HCEC 1CT (cell line): ENCODE measurements at places on chromosomes 7 and 10.

- DNase-seq, result no peak
Observed at GRCh38 chr7:94409200-94409948, 14.7 kb downstream of the COL1A2 start.

DNA sequence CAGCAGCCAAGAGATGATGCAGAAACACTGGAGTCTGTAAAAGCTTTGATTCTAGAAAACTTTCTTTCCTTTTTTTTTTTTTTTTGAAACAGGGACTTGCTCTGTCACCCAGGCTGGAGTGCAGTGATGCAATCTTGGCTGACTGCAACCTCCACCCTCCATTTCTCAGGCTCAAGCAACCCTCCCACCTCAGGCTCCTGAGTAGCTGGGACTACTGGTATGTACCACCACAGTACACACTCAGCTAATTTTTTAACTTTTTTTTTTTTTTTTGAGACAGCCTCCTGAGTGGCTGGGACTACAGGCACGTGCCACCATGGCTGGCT is 17.0 kb upstream of the BAG3 start:
- DNase-seq, result no peak

DNA sequence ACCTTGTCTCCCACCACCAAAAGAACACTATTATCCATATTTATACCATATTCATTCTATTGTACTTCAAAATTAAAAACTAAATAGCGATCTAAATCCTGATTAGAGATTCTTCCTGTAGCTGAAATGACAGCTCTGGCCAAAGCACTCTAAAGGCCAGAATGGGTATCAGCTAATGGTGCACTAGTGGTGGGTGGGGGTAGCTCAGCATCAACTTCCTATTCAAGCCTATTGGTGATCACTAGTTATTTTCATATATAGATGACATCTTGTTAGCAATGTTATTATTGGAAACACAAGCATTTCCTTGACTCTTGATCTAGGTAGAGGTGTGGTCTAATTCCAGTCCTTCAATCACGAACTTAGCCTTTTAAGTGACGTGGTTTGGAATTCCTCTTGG is 43.6 kb downstream of the TET1 start:
- DNase-seq, result no peak

DNA sequence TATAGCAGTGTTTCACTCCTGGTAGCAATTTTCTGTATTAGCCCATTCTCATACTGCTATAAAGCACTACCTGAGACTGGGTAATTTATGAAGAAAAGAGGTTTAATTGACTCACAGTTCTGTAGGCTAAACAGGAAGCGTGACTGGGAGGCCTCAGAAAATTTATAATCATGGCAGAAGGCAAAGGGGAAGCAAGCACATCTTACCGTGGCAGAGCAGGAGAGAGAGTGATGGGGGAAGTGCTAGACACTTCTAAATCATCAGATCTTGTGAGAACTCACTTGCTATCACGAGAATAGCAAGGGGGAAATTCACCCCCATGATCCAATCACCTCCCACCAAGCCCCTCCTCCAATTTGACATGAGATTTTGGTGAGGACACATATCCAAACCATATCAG is 131.6 kb upstream of the EFCAB10 start:
- no peak for DNase-seq

DNA sequence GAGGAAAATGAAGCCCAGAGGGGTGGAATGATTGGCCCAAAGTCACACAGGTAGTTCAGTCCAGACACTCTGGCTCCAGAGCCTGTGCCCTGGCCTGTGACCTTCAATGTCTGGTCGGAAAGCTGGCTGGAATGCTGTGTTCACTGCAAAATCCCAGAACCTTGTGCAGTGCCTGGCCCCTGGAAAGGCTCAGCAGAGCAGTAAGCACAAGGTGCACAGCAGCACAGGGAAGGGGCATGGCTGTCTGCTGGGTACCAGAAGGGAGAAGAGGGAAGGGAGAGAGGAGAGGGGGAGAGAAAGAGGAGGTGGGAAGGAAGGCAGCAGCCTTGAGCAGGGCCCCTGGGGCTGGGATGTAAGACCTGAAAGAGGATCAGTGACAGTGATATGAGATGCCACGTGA is 28.4 kb upstream of the C10orf71 start:
- DNase-seq, result no peak

DNA sequence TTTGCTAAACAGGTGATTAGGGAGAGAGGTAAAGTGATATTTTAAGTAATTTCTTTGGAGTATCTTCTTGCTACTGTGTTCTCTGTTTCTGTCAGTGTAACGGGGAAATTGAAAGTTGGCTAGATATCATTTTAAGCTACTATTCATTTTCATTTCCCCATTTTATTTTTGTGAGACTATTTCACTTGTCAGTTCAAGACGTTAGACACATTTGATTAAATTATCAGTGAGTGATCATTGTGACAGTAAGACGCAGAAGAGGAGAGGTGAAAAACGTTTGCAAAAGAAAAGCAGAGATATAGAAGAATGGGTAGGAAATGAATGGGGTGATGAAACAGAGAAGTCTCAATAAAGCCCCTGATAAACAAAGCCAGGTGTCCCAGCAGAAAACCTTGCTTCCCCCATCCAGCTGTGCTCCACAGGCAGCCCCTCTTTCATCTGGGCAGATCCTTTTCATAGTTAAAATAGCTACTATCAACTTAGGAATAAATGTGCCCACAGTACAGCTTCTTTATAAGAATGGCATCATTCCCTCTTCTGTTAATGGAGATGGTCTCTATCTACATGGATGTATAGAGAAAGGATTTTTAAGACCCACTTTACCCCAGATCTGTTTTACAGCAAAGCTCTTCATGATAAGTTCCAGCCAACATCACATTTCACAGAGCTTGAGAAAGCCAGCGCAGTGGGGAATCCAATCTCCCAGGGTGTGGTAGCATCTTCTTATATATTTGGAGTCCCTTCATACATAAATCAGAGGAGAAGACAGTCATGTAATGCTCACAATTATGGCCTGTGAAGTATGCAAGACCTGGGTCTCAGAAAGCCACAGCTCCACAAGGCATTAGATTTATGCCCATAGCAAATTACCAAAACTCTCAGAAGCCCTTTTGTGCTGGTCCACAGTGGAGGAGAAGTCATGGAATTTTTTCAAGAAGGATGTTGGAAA is 138.1 kb upstream of the ITGB1 start:
- no peak for DNase-seq

GRCh38 chr10:77710759-77711682 is 73.4 kb upstream of the KCNMA1 start:
- DNase-seq, result peak; percentile 51

GRCh38 chr7:107232568-107233090 is 63.8 kb downstream of the HBP1 start:
- DNase-seq, result peak; percentile 22

DNA sequence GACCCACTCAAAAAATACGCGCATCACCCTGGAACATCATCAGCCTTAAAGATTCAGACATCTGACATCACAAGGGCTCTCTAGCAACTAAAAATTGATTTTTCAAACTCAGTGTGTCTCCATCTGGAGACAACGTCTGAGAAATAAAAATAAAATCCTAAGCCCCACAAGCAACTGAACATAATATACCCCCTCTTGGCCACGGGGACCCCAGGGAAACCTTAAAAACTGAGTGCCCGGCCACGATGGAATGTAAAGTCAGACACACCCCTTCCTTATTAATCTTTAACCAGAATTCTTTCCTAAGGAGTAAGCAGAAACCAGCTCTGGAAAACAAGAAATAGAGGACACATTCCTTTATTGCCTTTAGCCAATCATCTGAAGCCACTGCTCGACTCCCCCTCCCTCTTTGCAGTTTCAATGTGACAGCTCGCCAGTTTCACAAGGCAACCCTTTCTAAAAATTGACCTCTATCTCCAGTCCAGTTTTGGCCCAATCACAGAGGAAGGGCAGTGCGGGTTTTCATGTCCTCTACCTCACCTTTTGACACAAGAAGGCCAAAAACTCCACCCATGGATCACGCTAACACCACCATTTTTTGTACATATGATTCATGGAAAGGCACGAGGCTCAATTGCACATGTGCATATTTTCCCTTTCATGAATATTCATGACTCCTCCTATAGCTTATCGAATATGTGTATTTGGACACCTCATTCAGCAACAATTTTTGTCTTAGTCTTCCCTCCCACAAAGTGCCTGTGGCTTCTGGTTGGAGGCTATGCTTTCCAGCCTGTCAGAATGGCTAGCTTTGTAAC is 24.2 kb downstream of the IFIT3 start:
- peak; percentile 100 for DNase-seq

- DNase-seq, result no peak
Observed at GRCh38 chr7:75921479-75921878, 6.5 kb downstream of the POR start.

- no peak for DNase-seq
Observed at GRCh38 chr10:48247680-48248079, 26.8 kb downstream of the FRMPD2 start.

DNA sequence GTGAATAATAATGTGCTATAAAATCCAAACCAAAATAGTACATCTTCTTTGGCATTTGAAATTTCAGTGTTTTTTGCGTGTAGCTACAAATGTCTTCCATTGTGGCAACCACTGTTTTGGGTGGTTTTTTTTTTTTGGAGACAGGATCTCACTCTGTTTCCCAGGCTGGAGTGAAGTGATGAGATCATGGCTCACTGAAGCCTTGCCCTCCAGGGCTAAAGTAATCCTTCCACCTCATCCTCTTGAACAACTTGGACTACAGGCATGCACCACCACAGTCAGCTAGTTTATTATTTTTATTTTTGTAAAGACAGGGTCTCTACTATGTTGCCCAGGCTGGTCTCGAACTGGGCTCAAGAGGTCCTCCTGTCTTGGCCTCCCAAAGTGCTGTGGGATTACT is 455.1 kb downstream of the AUTS2 start:
- no peak for DNase-seq

GRCh38 chr10:14403359-14403758 is 72.6 kb upstream of the FRMD4A start:
- no peak for DNase-seq

DNA sequence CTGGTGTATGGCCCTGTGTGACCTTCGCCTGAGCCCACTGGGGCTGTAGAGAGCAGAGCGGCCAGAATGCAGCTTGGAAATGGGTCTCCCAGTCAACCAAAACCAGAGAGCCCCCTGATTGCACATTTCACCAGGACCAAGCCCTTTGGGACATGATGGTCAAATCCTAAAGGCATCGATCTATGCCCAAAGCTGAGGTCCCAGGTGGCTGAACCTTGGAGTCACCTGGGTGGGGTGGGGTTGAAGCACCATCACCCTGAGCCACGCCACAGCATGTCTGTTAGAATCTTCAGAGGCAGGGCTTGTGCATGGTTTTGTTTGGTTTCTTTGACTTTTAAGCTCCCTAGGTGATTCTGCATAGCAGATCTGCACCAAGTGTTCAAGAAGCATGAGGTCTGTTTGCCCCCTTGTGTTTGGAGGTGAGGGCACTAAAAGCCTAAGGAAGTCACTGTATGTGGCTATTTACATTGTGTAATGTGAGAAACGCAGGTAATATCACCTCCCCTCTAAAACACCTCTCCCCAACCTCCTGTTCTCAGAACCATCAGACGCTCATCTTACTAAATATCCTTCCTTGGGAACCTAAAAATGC is 9.6 kb downstream of the PKD1L1 start:
- DNase-seq, result no peak

GRCh38 chr7:92631850-92632487 is 41.8 kb upstream of the FAM133B start:
- DNase-seq, result no peak

- DNase-seq, result no peak
Observed at GRCh38 chr10:24376731-24377130, 167.8 kb downstream of the KIAA1217 start.

- DNase-seq, result peak; percentile 62
Observed at GRCh38 chr10:63633677-63634487, 112.7 kb downstream of the REEP3 start.
